ENCODE measurements at places on chromosomes 11 and 22.

- DNase-seq = no peak
Measured at GRCh38 chr22:29524442-29525191, 28.9 kb downstream of the THOC5 start.

- no peak for DNase-seq
Measured at GRCh38 chr11:124756753-124757227, 4.7 kb upstream of the VSIG2 start.

- DNase-seq = no peak
Measured at GRCh38 chr11:116420030-116420429, 352.8 kb downstream of the BUD13 start.

- no peak for DNase-seq
Measured at GRCh38 chr11:115552151-115552772, 48.0 kb upstream of the CADM1 start.

DNA sequence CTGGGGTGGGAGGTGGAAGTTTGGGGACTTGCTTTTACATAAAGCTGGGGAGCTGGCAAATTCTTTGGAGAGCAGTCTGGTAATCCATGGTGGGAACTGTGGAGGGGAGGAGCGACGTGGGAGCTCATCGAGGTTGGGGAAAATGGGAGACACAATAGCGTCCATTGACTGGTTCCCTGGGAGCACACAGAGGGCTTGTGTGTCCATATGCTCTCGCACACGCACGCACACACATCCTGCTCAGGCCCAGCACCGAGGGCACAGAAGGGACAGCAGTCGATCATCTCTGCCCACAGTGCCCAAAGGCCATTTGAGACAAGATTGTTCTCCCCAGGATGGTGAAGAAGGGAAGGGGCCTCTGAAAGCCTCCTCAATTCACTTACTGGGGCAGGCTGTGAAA is 53.7 kb downstream of the FBXO7 start:
- DNase-seq = no peak

DNA sequence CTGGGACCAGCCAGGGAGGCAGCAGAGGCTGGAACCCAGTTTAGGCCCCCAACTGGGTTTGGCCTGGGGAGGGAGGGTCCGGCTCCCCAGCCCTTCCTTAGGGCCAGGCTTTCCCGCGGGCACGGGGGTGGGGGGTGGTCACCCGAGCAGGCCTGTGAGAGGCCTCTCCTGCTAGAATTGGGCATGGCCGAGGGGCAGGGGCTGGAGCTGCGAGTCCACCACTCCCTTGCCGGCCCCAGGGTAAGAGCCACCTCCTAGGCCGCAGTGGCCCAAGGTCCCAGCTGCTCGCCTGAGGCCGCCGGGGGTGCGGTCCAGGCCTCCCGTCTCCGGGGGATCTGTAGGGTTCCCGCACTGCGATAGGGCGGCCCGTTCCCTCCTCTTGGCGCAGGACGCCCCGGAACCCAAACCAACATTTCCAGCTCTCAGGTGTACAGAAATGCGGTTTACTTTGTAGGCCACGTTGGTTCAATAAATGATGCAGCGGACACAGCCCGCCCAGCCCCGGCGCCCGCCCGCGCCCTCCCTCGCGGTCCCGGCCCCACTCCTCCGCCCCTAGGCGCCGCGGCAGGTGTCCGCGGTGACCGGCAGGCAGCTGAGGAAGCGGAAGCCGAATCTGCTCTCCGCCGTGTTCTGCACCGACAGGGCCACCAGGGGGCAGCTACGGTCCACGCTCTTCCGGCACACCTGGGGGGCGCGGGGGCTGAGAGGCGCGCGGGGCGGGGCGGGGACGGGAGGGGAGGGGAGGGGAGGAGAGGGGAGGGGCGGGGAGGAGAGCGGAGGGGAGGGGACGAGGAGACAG is 5.9 kb downstream of the LMNTD2 start:
- DNase-seq = peak; percentile 63

- DNase-seq = no peak
Measured at GRCh38 chr11:105162506-105162905, 22.9 kb upstream of the CARD18 start.

DNA sequence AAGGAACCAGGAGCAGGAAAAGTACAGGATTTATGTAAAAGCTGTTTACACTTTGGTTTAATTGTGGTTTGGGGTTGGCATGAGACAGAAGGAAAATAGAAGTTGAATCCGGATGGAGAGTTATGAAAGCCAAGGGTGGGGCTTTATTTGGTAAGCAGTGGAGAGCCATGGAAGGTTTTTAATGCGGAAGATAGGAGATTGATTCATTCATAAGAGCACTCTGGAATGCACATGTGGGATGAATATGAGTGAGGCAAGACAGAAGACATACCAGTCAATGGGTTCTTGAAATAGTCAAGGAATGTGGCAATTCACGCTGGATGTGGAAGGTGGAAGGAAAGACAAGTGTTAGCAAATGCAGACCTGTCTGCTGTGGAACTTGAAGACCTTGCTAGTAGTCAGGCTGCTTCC is 9.3 kb upstream of the GLB1L3 start:
- no peak for DNase-seq

DNA sequence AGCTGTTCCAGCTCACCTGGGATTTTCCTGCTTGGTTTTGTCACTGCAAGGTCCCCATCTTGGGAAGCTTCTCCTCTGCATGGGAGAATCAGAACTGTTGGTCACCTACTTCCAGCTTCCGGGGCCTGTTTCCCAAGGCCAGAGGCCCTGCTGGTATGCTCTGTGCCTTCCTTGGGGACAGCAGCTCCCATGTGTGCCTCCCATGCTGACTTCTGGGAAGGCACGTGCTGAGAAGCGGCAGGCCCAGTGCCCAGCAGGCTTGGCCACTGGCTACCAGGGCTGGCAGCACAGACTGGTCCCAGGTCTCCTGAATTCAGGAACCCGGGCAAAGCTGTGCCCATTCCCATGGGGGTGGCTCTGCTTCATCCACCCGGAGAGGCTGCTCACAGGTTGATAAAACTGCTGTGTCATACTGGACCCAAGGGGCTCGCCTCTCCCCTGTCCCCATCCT is 33.8 kb downstream of the MYEOV start:
- no peak for DNase-seq

DNA sequence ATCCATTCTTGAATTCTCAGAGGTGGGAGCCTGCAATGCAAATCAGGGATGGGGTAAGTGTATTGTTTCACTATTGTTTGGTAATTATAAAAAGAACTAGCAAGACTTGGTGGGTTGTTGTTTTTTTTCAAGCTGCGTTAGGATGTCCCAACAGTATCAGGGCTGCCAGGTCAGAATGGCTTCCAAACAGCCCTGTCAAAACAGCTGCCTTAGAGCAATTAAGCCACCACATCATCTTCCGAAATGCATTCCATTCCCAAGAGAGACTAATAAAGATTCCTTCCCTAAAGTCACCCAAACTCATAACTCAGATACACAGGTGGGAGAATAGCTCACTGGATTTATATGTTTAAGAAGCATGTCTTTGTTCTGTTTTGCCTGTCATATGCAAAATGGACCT is 23.5 kb downstream of the BBOX1 start:
- no peak for DNase-seq

GRCh38 chr11:19631712-19632498 is 80.7 kb upstream of the NAV2 start:
- no peak for DNase-seq

GRCh38 chr22:37632174-37633088 is 7.0 kb upstream of the SH3BP1 start:
- no peak for DNase-seq

DNA sequence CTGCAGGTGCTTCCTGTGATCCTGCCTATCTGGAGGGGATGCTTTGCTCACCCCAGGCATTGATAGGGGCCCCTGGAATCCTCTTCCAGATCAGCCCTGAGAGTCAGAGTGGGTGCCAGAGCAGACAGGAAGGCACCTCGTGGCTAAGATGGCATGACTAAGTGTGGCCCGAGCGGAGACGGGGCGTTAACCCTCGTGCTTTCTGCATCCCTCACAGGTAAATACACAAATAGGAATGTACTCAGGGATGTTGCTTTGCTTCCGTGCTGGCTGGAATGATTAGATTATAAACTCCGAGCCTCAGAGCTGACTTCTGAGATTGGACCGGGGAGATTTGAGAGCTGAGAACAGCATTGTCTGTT is 312.7 kb upstream of the B3GAT1 start:
- no peak for DNase-seq

DNA sequence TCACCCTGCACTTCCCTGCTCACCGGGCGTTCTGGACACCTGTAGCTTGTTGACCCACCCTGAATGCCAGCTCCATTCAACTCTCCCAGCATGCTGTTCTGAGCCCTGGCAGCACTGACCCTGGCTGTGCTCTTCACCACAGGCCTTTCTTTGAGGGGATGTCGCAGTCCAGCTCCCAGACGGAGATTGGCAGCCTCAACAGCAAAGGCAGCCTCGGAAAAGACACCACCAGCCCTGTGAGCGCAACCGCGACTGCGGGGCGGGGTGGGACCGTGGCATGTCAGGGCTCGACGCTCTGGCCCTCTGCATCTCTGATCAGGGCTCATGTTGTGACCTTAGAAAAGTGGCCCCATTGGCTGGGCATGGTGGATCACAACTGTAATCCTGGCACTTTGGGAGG is 47.4 kb upstream of the RAB1B start:
- no peak for DNase-seq

- DNase-seq = no peak
Measured at GRCh38 chr11:123973816-123974215, 3.8 kb downstream of the OR10S1 start.

DNA sequence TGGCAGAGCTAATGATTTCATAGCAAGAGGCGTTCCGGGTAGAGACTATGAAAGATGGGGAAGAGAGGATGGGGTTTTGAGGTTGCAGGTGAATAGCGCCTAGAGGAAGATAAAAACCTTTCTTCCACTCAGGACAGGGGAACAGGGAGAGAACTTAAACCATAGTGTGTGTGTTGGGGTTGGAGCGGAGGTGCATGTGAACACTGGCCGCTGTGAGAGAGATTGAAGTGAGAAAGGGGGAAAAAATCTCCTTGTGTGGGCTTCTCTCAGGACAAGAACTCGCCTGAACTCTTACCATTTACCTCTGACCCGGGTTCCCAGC is 3.4 kb downstream of the BSX start:
- DNase-seq = no peak

- DNase-seq = no peak
Measured at GRCh38 chr22:36594569-36594968, 65.6 kb upstream of the EIF3D start.

GRCh38 chr11:15800111-15800800 is 556.1 kb downstream of the SOX6 start:
- DNase-seq = no peak

DNA sequence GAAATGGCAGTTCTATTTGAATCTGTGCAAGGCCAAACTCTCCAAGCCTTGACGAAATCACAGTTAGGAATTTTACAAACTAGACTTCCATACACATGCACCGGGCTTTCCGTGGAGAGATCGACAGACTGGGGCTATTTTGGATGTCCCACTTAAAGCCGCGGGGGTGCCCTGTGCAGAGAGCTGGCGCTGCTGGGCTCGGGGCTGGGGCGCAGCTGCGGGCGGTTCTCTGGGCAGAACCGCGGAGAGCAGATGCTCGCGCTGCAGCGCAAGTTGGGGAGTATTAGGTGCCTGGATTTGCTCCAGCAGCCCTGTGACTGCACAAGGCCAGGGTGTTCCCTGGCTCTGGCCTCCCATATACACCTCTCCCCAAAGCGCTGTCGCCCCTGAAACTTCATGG is 67.2 kb downstream of the SPATA19 start:
- no peak for DNase-seq

DNA sequence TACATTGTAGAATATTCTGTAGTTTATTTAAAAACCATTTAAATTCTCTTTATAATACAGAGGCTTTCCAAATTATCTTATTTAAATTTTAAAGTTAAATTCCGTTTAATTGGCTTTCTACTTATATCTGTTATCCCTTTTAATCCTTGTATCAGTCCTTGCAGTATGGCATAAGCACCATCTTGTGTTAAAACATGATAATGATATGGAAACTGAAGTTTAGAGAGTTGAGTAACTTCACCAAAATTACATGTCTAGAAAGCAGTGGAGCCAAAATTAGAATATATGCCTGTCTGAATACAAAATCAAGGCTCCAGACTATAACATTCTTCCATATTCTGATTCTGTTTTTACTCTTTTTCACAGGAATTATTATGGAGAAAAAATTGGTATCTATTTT is 57.0 kb downstream of the ANO5 start:
- no peak for DNase-seq

Data from activated CD4-positive, alpha-beta T cell treated with anti-CD3 and anti-CD28 coated beads for 1 hour (primary cell).